ENCODE measurements at places on chromosomes 7 and 10.

GRCh38 chr10:78255214-78255613 lies 221.6 kb downstream of the RPS24 start:
- no peak for DNase-seq

DNA sequence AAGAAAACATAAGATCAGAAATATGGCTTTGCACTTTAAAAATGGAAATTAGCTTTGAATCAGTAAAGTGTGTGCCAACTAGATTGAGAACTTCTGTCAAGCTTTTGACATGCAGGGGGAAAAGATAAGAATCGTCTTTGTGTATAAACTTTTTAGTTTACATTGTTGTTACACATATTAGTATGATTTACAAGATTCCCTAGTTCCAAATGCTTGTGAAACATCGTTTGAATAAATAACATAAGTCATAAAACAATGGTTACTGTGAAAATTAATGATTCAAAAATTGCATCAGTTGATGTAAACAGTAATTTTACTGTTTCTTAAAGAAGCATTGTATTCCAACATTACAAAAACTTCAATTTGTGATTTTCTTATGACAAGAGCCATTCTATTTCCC lies 207.6 kb upstream of the MTPN start:
- no peak for DNase-seq

- DNase-seq = no peak
These were observed 95.2 kb downstream of the IQUB start for GRCh38 chr7:123439191-123439590.

DNA sequence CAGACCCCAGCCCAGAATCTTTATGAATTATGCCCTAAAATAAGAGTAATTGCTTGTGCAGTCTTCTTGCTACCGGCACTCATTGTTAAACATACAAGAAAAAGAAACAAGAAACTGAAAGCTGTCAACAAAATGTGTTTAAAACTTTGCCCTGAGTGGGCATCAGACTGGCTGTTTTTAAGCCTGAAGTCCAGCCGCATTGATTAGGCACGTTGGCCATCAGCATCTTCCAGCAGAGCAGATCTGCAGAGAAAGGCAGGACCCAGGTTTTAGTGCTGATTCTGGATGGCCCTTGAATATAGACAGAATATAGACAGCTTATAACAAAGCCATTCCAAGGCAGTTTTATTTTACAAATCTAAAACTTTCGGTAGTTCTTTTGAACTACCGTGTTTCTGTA lies 102.8 kb downstream of the POLL start:
- no peak for DNase-seq

GRCh38 chr7:105707967-105708762 lies 126.9 kb upstream of the EFCAB10 start:
- no peak for DNase-seq

GRCh38 chr10:28678687-28679457 lies 1.6 kb downstream of the BAMBI start:
- no peak for DNase-seq

GRCh38 chr7:12211711-12212485 lies 804 bp downstream of the TMEM106B start:
- DNase-seq = peak; percentile 24

DNA sequence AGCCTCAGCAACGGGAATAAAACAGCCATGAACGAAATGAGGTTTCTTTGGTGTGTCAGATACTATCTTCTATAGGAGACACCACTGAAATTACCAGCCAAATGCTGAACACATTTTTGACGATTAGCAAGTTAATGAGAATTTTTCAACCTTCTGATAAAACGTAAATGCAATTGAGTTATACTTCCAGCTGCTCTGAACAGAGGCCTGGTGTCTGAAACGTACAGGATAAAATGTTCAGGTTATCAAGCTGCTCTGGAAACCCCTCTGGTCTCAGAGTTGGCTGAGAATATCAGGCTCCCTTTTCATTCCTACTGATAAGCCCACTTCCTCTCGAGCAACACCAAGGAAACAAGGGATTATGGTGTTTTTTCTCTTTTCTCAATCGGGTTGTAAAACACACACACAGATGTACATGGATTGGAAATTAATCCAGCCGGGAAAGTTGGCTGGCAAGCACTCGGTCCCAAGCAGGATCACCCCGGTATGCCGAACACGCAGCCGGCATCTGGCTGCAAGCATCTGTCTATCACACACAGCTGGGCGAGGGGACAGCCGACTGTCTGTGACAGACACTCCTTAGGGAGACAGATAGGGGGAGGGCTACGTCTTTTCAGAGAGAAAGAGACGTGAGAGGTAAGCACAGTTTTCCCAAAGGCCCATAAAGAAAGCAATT lies 171.8 kb downstream of the PRKAG2 start:
- DNase-seq = no peak

- DNase-seq = no peak
These were observed 23.9 kb downstream of the MACC1 start for GRCh38 chr7:20193242-20193777.

DNA sequence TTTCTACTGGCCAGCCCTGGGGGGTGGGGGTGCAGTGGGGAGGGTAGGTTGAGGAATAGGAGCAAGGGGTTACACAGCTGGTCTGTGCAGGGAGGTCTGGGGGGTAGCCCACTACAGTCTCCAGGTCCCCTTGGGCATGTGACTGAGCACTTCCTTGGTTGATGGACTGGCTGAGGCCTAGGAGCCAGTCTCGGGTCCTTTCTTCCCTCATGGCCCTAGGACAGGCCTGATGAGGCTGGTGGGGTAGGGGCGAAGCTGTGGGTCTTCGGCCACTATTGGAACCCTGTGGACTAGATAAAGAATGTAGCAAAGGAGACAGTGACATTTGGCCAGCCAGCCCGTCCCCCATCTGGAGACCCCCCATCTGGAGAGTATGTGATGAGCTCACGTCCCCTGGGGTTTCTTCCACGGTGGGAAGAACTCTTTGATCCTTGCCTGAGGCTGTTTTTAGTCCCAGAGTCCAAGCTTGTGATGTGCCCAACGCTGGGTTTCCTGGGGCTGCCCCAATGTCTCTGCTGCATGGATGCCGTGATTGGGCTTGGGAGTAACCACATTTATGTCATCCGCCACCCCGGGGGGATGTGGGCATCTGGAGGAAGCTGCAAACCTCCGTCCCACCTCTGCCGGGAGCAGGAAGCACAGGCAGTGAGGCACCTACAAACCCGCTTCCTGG lies 20.7 kb downstream of the FAM241B start:
- no peak for DNase-seq

GRCh38 chr7:142716596-142716995 lies 32.7 kb upstream of the PRSS1 start:
- DNase-seq = no peak

DNA sequence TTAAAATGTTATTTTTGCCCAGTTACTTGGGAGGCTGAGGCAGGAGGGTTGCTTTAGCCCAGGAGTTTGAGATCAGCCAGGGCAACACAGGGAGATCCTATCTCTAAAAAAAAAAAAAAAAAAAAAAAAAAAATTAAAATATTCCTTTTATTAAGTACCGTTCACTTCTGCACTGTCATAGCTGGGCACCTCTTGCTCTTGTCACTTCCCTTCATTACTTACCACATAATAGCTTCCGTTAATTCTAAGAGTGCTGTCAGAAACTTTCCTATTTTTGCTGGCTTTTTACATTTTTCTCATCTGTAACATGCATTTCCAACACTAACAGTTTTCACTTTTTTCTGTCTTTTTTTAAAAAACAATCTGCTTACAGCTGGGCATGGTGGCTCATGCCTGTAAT lies 132.9 kb downstream of the PIP4K2A start:
- DNase-seq = no peak

DNA sequence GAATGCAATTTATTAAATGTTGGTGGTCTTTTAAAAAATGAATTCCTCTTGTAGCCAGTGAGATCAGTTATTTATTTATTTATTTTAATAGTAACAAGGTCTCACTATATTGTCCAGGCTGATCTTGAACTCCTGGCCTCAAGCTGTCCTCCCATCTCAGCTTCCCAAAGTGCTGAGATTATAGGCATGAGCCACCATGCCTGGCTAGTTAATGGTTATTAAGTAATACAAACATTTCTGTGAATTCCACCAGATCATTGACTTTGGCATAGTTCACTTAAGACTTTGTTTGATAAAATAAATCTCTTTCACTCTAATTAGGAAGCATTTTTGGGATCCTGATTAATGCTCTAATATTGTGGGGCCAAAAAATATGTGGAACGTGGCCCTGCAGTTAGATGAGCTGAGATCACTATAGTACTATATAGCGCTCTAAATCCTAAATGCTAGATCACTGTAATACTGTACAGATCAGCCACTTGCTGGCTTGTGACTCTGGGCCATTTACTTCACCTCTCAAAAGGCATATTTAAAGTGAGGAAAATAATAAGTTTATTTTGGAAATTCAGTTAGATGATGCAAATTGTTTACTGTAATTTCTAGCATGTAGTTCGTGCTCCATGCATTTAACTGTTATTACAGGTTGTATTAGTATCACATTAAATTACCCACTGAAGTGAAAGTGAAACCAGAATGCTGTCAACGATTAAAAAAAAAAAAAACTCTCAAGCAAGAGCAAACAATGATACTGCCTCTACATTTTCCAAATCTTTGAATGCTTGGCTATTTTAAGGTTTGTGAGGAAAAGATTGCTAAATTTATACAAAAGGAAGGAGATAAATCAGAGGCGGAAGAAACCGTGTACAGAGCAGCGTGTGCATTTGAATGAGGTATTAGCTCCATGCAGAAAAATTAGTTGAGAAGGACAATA lies 15.9 kb upstream of the FAS start:
- peak; percentile 47 for DNase-seq

GRCh38 chr10:133405844-133406527 lies 12.0 kb downstream of the MTG1 start:
- no peak for DNase-seq

DNA sequence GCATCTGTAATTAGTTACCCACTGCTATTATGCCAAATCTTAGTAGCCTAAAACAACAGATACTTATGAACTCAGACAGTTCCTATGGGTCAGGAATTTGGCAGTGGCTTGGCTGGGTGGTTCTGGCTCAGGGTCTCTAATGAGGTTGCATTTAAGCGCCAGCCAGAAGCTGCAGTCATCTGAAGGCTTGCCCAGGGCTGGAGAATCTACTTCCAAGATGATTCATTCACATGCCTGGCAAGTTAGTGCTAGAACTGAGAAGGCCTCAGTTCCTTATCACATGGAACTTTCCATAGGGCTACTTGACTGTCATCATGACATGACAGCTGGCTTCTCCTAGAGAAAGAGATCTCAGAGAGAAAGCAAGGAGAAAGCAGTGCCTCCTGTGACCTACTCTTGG lies 121.3 kb downstream of the AVL9 start:
- no peak for DNase-seq

DNA sequence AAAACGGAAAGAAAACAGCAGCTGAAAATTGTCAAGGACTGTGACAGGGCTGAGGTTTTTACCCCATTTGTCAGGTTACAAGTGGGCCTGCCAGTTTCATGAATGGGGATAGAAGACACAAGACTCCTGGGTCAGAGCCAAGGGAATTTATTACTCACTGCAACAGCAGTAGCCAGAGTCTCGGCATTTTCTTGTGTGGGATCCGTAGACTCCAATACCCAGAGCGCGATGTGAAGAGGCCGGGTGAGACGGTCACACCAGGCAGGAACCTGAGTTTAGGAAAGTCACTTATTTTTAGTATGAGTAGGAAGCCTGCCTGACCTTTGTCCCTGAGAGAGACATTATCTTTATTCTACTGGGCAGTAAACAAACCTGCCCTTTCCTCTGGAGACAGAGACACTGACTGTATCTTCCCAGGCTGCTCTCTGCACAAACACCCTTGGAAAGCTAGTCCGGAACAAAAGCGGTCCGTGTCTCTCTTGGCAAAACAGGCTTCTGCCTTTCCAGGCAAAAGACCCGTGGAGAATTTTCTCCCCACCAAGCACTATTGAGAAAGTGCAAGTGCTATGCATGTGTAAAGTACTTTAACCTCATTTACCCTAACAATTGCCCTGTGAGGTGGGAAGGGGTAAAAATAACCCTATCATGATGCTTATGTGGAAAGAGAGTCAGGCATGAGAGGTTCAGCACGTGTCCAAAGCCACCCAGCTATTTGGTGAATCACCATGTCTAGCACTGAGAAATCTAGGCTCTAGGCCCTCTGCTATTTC lies 58.4 kb downstream of the JCAD start:
- peak; percentile 83 for DNase-seq

DNA sequence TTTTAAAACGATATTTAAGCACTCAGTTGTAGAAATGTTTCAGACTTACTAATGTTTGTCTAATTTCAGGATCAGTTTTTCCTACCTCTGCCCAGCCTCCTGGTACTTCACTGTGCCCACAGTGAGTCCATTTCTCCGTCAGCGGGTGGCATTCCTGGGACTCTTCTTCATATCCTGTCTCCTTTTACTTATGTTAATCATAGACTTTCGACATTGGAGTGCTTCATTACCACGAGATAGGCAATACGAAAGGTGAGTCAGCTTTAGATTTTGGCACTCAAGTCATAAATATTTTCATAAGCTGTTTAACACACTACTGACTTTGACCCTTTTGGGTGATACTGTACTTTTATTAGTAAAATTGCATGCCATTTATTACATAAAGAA lies 2.1 kb downstream of the ENTPD7 start:
- no peak for DNase-seq
